Activated CD4-positive, alpha-beta T cell treated with anti-CD3 and anti-CD28 coated beads, Interleukin-2, amount 10 ng/mL, durations not matched to agents 7 days and 5 days (primary cell): ENCODE measurements at places on chromosomes 12 and 14.

- no peak for DNase-seq
Measured at GRCh38 chr12:3332188-3332587, 158.8 kb upstream of the PRMT8 start.

- DNase-seq: no peak
Measured at GRCh38 chr12:131871677-131872076, 22.7 kb upstream of the ULK1 start.

- DNase-seq: no peak
Measured at GRCh38 chr12:88922816-88923215, 342.5 kb upstream of the KITLG start.

DNA sequence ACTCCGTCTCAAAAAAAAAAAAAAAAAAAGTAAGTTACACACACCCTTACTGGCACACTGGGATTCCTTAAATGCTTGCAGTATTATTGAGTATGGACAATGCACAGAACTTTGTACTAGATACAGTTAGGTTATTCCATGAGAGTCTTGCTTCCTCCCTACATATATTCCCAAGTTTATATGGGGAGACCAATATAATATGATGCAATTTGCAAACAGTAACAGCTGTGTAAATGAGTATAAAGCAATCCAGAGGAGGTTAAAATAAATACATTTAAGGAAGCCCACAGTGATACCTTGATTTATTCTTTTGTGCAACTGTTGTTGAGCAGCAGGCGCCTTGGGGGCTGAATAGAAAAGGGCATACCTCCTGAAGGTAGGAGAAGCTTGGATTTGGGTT, 26.6 kb downstream of the RASSF3 start:
- no peak for DNase-seq

DNA sequence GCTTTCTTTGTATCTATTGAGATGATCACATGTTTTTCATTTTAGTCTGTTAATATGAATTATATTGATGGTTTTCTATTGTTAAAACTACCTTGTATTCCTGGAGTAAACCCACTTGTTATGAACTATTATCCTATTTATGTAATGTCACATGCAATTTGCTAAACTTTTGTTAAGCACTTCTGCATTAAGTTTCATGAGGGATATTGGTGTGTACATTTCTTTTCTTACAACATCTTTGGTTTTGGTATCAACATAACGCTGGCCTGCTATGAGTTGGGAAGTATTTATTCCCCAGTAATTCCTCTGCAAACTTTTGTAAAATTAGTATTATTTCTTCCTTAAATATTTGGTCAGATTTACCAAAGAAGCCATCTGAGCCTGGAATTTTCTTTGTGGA, 46.5 kb upstream of the AMIGO2 start:
- no peak for DNase-seq

GRCh38 chr12:9751204-9752144, 9.2 kb downstream of the CD69 start:
- DNase-seq: peak; percentile 34

GRCh38 chr12:88241862-88242570, 99.9 kb downstream of the TMTC3 start:
- no peak for DNase-seq

DNA sequence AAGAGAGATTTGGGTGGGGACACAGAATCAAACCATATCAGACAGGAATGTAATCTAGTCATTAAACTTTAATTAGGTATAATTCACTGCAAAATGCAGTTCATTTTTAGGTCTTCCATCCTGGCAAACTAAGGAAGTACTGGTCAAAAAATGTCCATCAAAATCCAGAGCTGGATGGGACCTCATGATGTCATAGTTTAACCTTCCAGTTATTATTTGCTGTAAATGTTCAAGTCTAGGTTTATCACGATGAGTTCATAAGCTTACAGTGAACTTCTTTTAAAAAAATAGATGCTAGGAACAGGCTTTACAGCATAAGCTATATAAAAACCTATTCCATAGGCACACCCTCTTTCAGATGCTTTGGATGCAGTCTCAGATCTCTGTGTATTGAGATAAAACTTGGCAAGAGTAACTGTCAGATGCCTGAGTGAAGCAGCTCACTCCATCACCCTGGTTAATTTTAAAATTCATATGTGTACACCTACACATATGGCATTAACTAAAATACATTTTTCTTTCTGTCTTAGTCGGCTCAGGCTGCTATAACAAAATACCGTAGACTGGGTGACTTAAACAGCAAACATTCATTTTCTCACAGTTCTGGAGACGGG, 7.9 kb downstream of the SSPN start:
- no peak for DNase-seq

- peak; percentile 73 for DNase-seq
Measured at GRCh38 chr12:2795291-2796186, 769 bp downstream of the FKBP4 start.

GRCh38 chr12:86724716-86725115, 468.5 kb upstream of the MGAT4C start:
- DNase-seq: no peak

DNA sequence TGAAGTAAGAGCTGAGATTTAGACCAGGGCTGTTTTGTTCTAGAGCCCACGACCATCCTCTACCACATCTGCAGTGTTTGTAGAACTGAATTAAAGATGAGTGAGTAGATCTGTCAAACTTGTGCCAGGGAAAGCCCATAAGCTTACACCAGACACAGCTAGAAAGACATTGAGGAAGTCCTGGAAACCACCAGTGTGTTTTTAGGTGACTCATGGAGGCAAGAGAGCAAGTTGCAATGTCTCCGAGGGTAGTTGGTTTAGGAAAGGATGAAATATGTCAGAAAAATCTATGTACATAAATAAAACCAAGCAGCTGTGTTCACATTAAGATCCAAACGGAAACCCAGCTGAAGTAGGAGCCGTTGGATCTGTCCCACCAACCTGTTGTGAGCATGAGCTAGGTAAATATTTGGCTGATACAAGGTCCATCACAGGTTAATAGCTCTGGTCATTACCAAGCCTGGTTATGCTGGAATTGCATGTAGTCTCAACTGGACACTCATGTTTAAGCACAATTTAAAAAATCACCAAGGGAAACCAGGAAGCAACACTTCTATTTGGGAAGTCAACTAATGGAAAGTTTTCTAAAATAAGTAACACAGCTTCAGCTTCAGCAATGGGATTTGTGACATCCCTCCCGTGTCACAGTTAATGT, 49.9 kb upstream of the PLEKHG3 start:
- DNase-seq: no peak

- DNase-seq: peak; percentile 35
Measured at GRCh38 chr12:29073631-29074239, 75.3 kb upstream of the FAR2 start.

DNA sequence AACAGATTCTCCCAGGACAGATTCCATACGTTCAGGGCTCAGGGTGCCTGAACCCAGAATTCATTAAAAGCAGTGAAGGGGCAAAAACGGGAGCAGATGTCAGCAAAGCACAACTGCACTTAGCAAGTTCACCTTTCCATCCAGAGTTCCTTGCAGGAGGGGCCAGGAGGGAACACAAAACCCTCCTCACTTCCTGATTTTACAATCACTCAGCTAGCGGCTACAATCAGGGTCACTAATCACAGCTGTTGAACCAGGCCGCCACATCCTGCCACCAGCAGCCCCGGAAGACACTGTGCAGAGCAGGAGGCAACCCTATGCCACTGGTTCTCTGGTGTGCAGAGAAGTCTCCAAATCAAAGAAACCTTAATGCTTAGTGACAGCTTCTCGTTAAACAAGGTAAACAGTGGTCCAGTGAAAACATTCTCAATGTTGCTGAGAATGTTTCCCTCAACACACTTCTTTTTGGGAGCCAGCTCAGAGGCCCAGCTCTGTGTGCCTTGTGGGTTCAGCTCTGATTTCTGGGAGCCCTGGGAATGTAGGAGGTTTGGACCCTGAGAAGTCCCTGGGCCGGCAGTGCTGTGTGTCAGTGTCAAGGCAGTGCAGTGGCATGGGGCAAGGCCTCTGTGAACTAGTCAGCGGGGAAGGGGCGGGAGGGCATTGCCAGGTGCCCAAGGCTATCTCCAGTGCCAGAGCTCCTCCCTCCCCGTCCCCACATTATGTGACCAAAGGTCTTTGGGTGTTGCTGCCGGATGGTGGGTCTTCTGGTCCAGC, 54.5 kb downstream of the VCPKMT start:
- peak; percentile 85 for DNase-seq

- DNase-seq: peak; percentile 63
Measured at GRCh38 chr12:125185740-125186470, 120.7 kb downstream of the AACS start.

DNA sequence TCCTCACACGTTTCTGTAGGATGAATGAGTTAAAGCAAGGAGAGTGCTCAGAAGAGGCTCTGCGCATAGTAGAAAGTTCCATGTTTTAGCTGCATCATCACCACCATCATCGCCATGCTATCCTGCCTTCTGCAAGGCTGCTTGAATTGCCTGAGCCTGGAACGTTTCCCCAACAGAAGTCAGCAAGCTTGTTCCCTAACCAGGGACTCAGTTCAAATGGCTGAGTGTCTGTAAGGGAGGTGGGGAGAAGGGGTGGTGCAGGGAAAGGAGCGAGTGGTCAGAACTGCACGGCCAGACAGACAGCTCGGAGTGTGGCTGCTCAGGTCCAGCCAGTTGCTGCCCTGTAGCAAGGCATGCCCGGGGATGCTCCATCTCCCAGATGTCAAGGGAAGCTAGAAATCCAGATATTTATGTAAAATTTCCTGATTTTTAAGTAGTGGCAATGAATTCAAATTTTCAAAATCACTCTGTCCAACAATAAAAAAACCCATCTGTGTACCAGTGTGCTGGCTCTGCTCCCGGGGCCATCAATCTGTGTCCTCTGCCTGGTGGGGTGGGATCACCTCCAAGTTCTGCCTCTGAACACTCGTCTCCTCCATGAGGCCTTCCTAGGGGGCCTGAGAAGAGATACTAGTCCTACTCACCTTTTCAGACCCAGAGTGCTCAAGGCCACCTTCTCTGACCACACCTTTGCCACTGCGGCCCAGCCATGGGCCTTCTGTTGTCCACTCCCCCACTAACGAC, 162.7 kb downstream of the FOXN3 start:
- no peak for DNase-seq

DNA sequence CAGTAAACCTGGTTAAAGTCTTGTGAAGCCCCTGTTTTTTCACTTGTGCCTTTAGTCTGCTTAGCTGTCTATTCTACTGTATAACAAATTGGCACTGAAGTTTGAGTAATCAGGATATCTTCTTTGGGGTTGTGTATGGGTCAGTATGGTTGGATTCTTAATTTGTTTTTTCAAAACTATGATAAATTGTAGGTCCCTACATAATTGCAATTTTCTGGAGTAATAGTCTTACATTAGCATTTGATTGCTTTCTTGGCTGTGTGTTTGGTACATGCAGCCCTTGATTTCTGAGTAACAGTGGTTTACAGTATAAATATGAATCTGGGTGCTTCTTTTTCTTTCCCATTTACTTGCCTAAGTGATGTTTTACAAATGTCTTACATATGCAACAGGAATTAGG, 186.6 kb downstream of the TMTC2 start:
- DNase-seq: no peak

DNA sequence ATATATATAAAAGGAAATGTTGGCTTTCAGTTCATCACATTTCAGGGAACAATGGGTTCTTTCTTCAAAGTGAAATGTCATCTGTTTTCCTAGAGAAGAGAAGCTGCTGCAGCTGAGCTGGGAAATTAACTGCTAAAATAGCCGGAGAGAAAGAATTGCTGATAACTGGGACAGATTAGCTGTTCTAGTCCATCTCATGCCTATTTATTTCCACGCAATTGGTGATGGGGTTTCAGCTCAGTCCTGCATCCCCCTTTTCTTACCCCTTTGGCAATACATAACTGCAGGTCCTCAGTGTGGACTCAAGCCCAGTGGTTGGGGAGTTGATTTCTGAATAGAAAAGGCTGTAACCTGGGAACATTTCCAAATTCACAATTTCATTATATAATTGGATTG, 436.9 kb upstream of the TMEM132C start:
- DNase-seq: no peak

DNA sequence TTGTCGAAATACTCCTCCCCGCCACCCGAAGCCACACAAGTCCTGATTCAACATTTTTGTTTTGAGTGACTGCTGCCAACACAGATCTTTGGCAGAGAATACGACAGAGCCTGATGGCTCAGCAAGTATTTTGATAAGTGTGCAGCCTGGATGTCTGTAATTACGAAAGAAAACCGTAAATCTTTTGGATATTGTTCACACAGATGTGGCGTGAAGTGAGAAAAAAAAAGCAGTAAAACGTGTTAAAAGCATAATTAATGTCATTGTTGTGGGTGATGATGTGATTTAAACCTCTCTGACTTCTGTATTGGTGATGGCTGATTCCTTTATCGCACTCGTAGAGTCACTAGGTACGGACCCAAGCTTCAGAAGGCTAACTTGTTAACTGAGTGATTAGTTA, 98.7 kb downstream of the PHETA1 start:
- DNase-seq: no peak

GRCh38 chr12:65490250-65490649, 211.8 kb downstream of the MSRB3 start:
- DNase-seq: no peak

- DNase-seq: no peak
Measured at GRCh38 chr12:116620492-116621191, 61.5 kb downstream of the MAP1LC3B2 start.

GRCh38 chr14:103443111-103443510, 57.9 kb downstream of the MARK3 start:
- no peak for DNase-seq

DNA sequence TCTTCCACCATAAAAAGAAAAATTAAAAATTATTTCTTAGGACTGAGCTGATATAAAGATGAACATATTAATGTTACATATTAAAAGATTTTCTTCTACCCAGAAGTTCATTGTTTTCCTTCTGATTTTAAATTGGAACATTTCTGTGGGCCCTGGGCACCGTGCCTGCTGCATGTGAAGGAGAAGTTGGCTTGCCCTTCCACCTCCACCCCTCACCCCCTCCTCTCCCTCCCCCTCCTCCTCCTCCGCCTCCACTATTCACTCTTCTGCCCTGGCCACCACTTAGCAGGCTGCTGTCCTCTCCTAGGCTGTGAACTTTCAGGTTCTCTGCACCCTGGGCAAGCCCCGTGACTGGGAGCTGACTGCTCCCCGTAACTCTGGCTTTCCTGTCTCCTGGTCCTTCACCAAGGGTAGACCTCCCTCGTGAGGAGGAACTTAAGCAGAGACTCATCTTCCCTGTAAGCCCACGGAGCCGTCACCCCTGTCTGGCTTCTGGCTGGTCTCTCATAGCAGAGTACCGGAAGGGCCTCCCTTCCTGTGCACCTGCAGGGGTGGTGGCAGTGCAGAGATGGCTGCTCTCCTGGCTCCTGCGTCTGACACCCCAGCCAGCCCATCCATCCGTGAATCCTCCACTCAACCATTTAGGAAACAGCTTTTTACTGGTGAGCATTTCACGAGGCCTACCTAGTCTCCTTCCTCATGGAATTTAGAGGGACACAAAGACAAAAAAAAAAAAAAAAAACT, 12.8 kb downstream of the TUNAR start:
- no peak for DNase-seq

GRCh38 chr12:96687719-96688118, 198.3 kb downstream of the CFAP54 start:
- DNase-seq: no peak
